ENCODE measurements at places on chromosomes 6 and 20.

- DNase-seq, result no peak
Measured at GRCh38 chr6:15901141-15902115, 227.5 kb upstream of the MYLIP start.

GRCh38 chr20:54618412-54618811 is 143.0 kb downstream of the DOK5 start:
- DNase-seq, result no peak

DNA sequence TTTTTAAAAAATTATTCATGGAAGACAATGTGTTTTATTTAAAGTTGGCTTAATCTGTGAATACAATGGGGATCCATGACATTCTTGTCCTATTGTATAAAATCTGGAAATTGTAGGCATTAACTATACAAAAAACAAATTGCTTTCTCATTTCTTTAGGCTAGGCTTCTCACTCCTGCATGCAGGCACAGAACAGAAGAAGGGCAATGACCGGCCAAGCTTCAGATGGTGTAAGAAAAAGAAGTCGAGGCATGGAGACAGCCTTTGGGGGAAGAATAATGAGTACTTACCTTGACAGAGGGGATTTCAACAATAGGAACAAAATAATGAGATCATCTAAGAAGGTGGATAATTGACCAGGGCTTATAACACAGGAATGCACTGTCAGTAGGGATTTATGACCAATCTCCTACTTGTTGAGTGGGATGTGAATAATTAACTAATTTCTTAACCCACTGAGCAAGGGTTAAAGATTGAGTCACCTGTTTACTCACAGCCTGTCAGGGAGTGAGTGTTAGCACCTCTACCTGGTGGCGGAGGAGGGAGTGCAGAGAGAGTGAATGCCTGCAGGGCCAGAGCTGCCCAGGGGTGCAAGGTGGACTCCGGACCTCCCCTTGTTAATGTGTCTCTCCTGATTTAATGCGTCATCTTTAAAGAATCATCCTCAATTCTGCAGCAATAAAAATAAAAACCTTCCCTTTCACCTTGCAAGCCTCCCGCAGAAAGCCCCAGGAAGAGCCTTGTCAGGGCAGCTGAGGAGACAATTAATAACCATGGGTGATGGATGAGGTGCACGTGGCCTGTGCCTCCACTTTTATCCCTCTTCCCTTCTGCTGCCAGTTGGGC is 3.9 kb downstream of the SLC22A2 start:
- no peak for DNase-seq

- DNase-seq, result no peak
Measured at GRCh38 chr6:12436224-12436623, 146.1 kb downstream of the EDN1 start.

- peak; percentile 27 for DNase-seq
Measured at GRCh38 chr6:96899019-96899418, 1.3 kb upstream of the NDUFAF4 start.

DNA sequence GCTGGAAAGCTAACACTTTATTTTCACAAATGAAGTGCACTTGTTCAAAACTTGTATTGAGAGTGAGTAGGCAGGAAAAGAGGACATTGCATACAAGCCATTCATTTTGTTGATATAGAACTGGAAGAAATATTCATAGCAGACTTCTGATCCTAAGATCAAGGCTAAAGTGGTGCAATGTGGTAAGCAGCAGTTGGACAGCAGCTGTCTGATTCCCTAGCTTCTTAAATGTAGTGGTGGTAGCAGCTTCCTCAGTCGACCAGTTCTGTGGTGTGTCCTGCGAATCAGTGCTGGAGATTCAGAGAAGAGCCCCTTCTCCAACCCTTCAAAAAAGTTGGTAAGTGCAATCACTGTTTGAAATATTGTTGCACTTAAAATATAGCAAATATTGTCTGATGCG is 281.7 kb upstream of the GJE1 start:
- no peak for DNase-seq

- DNase-seq, result no peak
Measured at GRCh38 chr6:53741034-53741823, 53.6 kb upstream of the LRRC1 start.

DNA sequence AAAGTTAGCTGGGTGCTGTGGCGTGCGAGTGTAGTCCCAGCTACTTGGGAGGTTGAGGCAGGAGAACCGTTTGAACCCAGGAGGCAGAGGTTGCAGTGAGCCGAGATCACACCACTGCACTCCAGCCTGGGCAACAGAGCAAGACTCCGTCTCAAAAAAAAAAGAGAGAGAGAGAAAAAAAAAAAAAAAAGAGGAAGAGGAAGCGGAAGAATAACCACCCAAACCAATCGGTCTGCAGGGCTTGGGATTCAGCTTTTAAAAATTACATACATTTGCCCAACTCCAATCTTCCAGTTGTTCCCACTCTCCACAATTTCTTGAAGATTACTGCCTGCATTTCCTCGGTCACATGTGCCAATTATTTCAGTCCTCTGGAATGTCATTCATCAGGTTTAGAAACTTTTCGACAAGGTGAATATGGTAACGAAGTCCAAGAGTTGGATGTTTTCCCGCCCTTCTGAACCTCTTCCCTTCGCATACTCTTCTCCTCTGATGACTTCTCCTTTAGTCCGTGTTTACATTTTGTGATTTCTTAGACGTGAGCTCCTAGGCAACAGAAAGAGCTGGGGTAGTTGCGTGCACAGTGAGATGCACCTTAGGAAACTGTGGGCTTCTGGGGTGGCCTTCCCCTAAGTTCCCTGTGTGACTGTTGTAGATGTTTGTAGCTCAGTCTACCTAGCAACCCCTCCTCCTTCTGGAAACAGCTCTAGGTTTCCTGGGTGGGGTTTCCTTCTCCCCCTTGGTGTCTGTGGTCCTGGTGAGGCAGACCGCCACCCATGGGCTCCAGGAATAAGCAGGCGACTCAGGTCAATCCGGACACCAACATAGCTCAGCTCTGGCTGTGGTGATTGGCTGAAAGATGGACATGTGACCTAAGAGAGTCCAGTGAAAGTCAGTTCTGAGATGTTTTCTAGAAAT is 63.0 kb upstream of the NCOA3 start:
- DNase-seq, result no peak

DNA sequence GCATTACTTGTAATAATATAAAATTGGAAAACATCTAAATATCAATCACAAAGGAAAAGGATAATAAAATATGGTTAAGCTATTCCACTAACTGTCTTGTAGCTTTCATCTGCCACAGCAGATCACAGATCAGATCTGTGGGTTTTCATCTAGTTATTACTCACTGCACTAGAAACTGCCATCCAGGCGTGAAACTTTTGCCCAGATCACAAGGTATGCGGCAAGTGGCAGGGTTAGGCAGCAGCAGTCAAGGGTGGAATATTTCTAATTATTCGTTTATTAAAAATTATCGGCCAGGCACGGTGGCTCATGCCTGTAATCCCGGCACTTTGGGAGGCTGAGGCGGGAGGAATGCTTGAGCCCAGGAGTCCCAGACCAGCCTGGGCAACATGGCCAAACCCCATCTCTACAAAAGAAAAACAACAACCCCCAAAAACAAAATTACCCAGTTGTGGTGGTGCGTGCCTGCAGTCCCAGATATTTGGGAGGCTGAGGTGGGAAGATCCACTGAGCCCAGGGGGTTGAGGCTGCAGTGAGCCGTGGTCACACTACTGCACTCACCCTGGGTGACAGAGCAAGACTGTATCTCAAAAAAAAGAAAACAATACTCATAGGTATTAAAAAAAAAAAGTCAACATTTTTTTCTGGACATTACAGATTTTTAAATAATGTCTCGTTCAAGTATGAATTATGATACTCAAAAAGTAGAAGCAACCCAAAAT is 32.1 kb downstream of the BEND3 start:
- DNase-seq, result no peak

DNA sequence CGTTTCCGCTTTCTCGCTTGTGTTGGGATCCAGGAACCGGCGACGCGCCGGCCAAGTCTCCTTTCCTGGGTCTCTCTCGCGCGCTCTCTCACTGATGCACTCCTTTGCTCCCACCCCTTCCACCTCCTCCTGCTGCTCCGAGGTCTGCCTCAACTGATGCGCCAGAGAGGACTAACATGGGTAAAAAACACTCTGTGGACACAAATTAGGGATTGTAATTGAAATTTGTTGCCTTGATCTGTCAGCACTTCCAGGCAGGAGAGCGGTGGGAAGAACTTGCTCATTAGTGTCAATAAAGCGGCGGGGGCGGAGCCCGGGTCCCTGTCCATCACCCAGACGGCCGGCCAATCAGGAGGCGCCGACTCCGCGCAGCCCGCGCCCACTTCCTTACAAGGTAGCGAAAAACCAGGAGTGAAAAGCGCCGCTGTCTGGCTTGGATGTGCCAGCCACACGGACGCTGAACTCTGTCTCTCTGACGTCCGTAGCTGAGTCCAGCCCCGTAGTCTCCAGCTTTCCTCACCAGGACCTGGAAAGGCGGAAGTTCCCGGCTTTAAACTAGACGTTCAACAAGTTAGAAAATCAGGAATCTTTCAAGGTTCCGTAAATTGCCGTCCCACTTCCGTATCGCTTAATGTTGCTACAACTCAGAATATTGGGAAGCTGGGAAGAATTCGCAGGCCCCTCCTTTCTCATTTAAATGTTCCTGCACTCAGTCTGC is at the start of gene TBX18:
TSS of gene TBX18 (minus strand) at position 267 of the 718 bp plus-strand sequence. CDS start 417 bp downstream, outside the sequence.
- DNase-seq, result peak; percentile 98

- no peak for DNase-seq
Measured at GRCh38 chr20:23687986-23688385, 852 bp downstream of the CST4 start.

- DNase-seq, result no peak
Measured at GRCh38 chr20:16846006-16846405, 97.8 kb downstream of the OTOR start.

DNA sequence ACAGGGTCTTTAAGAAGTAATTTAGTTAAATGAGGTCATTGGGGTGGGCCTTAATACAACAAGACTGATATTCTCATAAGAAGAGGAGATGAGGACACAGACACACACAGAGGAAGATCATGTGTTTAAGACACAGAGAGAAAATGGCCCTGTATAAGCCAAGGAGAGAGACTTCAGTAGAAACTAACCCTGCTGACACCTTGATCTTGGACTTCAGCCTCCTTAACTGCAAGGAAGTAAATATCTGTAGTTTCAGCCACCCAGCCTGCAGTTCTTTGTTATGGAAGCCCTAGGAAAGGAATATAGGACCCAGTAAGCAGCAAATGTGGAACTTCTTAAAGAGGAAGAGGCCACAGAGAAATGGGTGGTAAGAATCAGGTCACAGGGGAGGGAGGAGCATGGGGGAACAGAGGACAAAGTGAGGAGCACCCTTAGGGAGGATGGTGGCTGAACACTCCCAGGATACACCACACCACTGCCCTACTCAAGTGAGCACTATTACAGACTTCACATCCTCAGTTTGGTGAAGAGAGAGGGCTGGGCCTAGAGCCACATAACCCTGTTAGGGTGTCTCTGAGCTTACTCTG is 762 bp downstream of the SIRPB1 start:
- no peak for DNase-seq
